GM12878 (cell line): ENCODE measurements at places on chromosomes 2 and 18.

DNA sequence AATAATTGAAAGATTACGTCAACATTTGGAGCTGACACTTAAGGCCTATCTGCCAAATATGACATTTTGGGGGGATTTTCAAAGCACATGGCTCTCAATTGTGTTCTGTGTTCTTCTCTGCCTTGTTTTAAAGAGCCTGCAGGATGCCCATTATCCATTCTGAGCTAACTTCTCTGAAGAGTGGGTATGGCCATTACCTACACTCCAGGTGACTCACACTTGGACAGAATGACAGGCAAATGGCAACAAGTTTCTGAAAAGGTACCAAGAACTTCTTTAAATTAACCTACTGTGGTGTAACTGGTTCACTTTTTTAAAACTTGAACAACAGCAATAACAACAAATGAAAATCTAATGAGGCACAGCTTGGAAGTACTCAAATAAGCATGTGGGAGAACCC, 834.9 kb upstream of the SLC39A10 start:
- DNase-seq = no peak
- no peak overlapping the region for H3K27ac ChIP-seq
- no peaks in the 10 kb centered on the region for H3K36me3 ChIP-seq
- H3K27me3 ChIP-seq = no peaks in the 10 kb centered on the region

- no peaks in the 10 kb centered on the region for H3K4me1 ChIP-seq
- no peaks in the 10 kb centered on the region for H3K27me3 ChIP-seq
- H3K27ac ChIP-seq = no peak overlapping the region
- no peak for DNase-seq
- no peak overlapping the region for H3K4me3 ChIP-seq
- no peaks in the 10 kb centered on the region for H3K36me3 ChIP-seq
These were observed 58.7 kb downstream of the SLC40A1 start for GRCh38 chr2:189521699-189522434.

DNA sequence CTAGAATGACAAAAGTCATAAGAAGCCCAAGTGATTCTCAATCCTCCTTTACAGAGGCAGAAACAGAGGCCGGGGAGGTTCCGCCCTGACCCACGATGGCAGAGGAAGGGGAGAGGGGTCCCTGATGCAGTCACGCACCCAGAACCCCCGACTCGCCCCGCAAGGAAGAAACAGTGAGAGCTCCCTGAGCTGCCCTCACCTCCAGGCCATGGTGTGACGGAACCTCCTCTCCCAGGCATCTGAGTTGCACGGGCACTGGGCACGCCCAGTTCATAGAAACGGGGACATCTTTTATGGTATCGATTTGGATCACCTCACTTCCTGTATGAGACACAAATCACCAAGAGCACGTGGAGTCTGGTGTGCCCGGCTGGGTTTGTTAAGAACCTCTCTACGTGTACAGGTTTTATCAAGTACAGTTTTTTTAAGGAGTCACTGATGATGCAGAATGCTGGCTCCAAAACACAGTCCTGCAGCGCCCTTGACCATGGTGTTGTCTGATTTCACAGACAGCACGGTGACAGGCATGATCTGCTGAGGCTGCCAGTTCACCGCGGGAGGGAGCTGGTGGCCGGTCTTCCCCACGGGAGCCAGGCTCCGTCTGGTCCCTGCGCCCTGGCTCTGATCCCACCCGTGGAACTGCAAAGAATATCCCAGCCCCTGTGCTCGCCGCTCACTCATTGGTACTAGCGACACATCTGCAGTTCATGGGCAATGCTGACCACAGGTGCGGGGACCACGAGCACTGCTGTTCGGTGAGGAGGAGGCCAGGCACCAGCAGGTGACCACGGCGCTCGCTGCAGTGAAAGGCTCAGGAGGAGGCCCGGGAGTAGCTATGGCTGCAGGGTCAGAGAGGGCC, 35.6 kb downstream of the PXDN start:
- no peak overlapping the region for H3K27ac ChIP-seq
- DNase-seq = no peak
- H3K27me3 ChIP-seq = no peaks in the 10 kb centered on the region

DNA sequence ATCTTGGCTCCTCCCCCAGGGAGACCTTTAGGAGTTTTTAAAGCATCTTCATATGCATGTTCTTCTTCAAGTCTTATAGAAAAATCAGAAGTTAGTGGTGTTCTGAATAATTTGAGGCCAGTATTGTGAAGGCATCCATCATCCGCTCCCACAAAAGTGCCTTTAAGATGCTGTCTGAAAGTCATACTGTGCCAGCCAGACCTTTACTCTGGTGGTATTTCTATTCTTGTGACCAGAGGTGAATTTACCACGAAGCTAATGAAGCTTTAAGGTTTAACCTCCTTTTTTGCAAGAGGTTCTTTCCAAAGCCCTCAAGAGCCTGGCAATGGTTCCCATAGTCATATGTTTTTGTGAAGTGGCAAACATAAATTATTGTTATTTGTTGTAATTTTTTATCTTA, 54.3 kb downstream of the SLC40A1 start:
- no peak overlapping the region for H3K4me3 ChIP-seq
- no peaks in the 10 kb centered on the region for H3K27me3 ChIP-seq
- DNase-seq = no peak
- H3K27ac ChIP-seq = no peak overlapping the region

GRCh38 chr2:168811696-168812095, 9.3 kb downstream of the NOSTRIN start:
- H3K27ac ChIP-seq = no peak overlapping the region
- no peaks in the 10 kb centered on the region for H3K36me3 ChIP-seq
- no peaks in the 10 kb centered on the region for H3K4me1 ChIP-seq
- no peak for DNase-seq
- no peaks in the 10 kb centered on the region for H3K27me3 ChIP-seq

- H3K27ac ChIP-seq = no peak overlapping the region
- no peaks in the 10 kb centered on the region for H3K4me1 ChIP-seq
- no peak for DNase-seq
- no peaks in the 10 kb centered on the region for H3K36me3 ChIP-seq
These were observed 65.4 kb downstream of the PLA2R1 start for GRCh38 chr2:159996792-159997546.

GRCh38 chr2:105576440-105577241, 168.1 kb upstream of the NCK2 start:
- no peak for DNase-seq
- H3K27ac ChIP-seq = no peak overlapping the region
- no peaks in the 10 kb centered on the region for H3K27me3 ChIP-seq
- no peak overlapping the region for H3K4me3 ChIP-seq

GRCh38 chr2:21067859-21068537, 24.1 kb upstream of the APOB start:
- H3K27ac ChIP-seq = no peak overlapping the region
- no peaks in the 10 kb centered on the region for H3K4me1 ChIP-seq
- no peaks in the 10 kb centered on the region for H3K27me3 ChIP-seq

GRCh38 chr2:98568161-98568956, 40.0 kb downstream of the COA5 start:
- H3K4me3 ChIP-seq = no peak overlapping the region
- no peak overlapping the region for H3K27ac ChIP-seq
- H3K27me3 ChIP-seq = no peaks in the 10 kb centered on the region
- no peaks in the 10 kb centered on the region for H3K4me1 ChIP-seq
- peaks cover 65% of the 10 kb centered on the region for H3K36me3 ChIP-seq

GRCh38 chr2:224427471-224427870, 25.6 kb upstream of the FAM124B start:
- H3K27ac ChIP-seq = no peak overlapping the region
- no peaks in the 10 kb centered on the region; the same call in 1 of the 2 replicates for H3K27me3 ChIP-seq
- no peaks in the 10 kb centered on the region for H3K36me3 ChIP-seq
- H3K4me1 ChIP-seq = no peaks in the 10 kb centered on the region
- H3K4me3 ChIP-seq = no peak overlapping the region
- DNase-seq = no peak

GRCh38 chr2:120972286-120972685, 236.6 kb downstream of the GLI2 start:
- no peaks in the 10 kb centered on the region for H3K27me3 ChIP-seq
- no peak overlapping the region for H3K4me3 ChIP-seq
- no peaks in the 10 kb centered on the region for H3K36me3 ChIP-seq
- no peaks in the 10 kb centered on the region for H3K4me1 ChIP-seq
- no peak for DNase-seq

DNA sequence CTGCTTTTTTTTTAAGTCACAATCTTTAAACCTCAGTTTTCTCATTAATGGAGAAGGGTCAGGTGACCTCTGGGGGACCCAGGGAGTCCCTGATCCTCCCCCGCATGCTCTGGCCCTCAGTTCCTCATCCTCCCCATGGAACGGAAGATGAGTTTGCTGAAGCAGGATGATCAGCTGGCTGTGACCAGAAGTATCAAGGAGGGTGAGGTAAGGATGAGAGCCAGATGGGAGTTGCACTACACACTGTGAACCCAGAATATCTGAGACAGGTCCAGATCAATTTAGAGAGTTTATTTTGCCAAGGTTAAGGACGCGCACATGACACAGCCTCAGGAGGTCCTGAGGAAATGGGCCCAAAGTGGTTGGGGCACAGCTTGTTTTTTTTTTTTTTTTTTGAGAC, 3.8 kb downstream of the CATIP start:
- H3K27ac ChIP-seq = no peak overlapping the region
- H3K27me3 ChIP-seq = no peaks in the 10 kb centered on the region
- DNase-seq = no peak
- H3K4me3 ChIP-seq = no peak overlapping the region
- no peaks in the 10 kb centered on the region for H3K36me3 ChIP-seq

GRCh38 chr2:11540148-11540995, 6.5 kb downstream of the GREB1 start:
- no peak for DNase-seq
- H3K27ac ChIP-seq = no peak overlapping the region
- no peaks in the 10 kb centered on the region; the same call in 1 of the 2 replicates for H3K4me1 ChIP-seq
- H3K4me3 ChIP-seq = no peak overlapping the region
- H3K36me3 ChIP-seq = no peaks in the 10 kb centered on the region

- H3K36me3 ChIP-seq = no peaks in the 10 kb centered on the region
- DNase-seq = no peak
- no peaks in the 10 kb centered on the region for H3K27me3 ChIP-seq
- H3K4me3 ChIP-seq = no peak overlapping the region
- no peak overlapping the region for H3K27ac ChIP-seq
These were observed 23.2 kb upstream of the GORASP2 start for GRCh38 chr2:170905864-170906263.

GRCh38 chr18:9117980-9118841, 15.7 kb downstream of the NDUFV2 start:
- H3K4me3 ChIP-seq = peak overlapping the region; percentile 25
- peak overlapping the region; percentile 89 for H3K27ac ChIP-seq
- no peak for DNase-seq
- no peaks in the 10 kb centered on the region for H3K27me3 ChIP-seq
